ENCODE measurements at places on chromosomes 7 and 10.

- DNase-seq: no peak
Observed at GRCh38 chr7:137633133-137633532, 213.6 kb downstream of the DGKI start.

DNA sequence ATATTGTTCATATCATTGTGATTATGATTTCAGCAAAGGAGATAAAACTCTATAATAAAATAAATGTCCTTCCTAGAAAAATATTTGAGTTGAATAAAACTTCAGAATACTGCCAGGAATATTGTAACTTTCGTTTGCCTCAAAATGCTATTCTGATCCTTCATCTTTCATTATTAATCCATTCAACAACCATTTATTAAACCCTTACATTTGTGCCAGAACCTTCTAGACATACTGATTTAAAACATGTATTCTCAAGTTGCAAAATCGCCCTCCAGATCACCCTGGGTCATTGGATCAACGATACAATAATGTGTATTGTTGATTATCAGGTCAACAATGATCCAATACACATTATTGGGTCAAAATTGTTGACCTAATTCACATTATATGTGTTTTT, 759.8 kb downstream of the CNTNAP2 start:
- no peak for DNase-seq

- DNase-seq: no peak
Observed at GRCh38 chr10:114094795-114095194, 51.1 kb downstream of the ADRB1 start.

- DNase-seq: no peak
Observed at GRCh38 chr7:45202625-45203024, 45.0 kb downstream of the RAMP3 start.

- no peak for DNase-seq
Observed at GRCh38 chr10:11824376-11824775, 1.2 kb downstream of the PROSER2 start.

GRCh38 chr7:66571568-66571967, 57.1 kb upstream of the KCTD7 start:
- no peak for DNase-seq

GRCh38 chr10:129279446-129280154, 187.4 kb upstream of the MGMT start:
- no peak for DNase-seq

GRCh38 chr7:83449781-83450180, 199.2 kb downstream of the SEMA3E start:
- no peak for DNase-seq

DNA sequence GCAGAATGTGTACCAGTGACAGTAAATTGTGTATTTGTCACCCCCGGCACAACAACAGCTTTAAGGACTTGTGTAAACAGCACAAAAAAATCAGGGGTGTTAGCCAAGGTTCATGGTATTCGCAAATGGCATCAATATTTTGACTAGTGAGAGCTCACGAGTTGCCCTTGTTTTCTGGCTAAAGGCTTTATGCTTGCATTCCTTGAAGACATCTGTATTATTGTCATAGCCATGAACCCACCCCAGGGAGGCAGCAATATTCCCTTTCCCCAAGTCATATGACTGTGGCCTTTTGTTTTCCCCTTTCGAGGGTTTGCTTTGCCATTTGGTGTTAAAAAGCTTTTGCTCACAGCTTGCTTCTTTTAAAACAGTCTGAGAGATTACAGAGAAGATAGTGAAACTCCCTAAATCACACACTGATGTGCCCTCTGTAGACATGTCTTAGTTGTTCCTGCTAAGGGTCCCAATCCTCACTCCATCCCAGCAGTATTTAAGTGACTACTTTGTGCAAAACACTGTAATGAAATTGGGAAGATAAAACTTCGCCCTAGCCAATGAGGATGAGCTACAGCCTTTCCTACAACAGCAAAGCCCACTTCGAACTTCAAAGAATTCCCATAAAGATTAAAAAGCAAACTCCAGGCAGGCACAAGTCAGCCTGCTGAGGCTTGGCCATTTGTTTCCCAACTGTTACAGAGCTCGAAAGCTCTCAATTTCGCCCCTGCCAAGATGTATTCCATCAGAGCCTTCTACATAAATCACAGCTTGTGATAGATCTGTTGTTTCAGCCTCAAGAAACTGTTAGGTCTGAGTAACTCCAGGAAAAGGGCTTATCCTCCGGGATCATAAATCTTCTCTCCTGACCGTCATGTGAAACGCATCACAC, 172.3 kb downstream of the ADAM12 start:
- DNase-seq: no peak

GRCh38 chr10:3812141-3812540, 27.1 kb upstream of the KLF6 start:
- DNase-seq: no peak

GRCh38 chr10:110979611-110980010, 60.2 kb downstream of the SHOC2 start:
- no peak for DNase-seq
